ENCODE measurements at places on chromosomes 12 and 14.
A peak's percentile ranks its signal among the peaks of the same experiment; 100 is the strongest.

- no peak for DNase-seq
Measured at GRCh38 chr12:65188179-65188701, 18.9 kb downstream of the LEMD3 start.

DNA sequence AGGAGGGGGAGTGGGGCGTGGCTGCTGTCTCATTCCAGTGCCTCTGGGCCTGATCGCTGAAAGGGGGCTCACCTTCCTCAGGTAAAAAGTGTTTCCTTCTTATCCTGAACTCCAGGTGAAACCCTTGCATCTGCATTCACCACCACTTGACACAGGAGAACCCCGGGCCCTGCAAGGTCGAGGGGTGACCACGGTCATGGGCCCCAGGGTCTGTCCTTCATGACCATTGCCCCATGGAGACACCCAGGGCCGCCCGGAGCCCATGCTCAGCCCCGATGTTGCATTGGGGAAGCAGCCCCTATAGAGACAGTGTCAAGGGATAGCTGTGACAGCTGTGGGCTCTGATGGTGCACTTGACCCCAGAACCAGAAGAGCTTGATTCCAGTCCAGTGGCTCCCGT lies 34.4 kb upstream of the DYNC1H1 start:
- DNase-seq = no peak

DNA sequence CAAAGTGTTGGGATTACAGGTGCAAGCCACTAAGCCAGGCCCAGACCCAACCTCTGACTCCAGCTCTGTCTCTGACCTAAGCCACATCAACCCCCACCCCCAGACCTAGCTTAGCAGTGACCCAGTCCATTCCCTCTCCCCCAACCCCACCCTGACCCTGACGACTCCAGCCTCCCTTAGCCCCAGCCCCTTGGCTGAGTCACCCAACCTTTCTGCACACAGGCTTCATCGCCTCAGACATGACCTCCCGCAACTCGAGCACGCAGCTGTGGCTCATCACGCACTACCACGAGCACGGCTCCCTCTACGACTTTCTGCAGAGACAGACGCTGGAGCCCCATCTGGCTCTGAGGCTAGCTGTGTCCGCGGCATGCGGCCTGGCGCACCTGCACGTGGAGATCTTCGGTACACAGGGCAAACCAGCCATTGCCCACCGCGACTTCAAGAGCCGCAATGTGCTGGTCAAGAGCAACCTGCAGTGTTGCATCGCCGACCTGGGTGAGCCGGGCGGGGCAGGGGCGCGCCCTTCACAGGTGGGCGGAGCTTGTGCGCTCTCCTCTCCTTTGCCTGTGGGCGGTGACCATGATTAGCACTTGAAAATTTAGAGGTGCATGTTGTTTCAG lies 7.8 kb downstream of the ACVRL1 start:
- no peak for DNase-seq

DNA sequence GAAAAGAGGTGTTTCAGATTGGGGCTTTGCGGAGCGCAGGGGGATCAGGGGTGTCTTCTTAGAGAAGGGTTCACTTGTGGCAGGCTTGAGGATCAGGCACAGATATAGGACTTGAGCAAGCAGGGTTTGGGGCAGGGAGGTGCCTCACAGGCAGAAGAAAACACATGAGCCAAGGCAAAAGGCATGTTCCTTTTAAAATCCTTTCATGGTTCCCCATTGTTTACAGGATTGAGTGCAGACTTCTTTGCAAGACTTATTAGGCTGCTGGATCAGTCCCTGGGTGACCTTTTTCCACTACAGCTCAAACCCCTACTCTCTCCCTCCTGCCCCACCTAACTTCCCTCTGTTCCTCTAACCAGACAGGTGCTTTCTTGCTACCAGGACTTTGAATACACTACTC lies 19.7 kb downstream of the HSPB8 start:
- no peak for DNase-seq

GRCh38 chr12:238736-239398 lies 23.8 kb downstream of the SLC6A13 start:
- DNase-seq = no peak

DNA sequence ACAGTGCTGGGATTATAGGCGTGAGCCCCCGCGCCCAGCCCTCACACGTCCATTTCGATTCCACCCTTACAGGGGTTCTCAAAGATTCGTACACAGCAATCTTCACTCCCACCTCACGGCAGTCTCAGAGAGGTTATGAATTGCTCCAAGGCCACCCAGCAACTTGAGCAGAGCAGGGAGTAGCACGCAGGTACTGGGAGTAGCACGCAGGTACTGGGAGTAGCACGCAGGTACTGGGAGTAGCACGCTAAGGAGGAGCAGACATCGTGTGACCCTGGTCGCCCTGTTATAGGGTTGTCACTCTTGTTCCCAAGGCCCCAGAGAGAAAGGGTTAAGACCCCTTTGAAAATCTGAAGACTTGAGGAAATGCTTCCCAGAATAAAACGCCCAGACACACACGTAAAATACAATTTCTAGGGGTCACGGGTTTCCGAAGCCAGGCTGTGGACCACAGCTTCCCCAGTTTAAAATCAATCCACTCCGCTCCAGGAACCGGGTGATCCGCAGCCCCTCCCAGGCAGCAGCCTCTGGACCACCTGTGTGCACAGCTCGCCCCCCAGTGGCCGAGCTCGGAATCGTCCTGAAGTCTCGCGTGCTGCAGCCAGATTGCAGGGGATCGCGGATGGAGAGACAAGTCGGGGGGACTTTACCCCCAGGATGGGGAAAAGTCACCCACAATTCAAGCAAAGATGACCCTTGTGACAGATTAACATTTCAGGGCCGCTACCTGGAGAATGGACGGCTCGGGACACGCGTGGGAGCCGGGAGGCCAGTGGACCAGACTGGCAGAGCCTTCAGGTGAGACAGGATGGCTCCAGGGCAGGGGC lies 92.0 kb downstream of the SCARB1 start:
- peak; percentile 39 for DNase-seq

- no peak for DNase-seq
Measured at GRCh38 chr12:1534748-1535147, 59.6 kb downstream of the FBXL14 start.

DNA sequence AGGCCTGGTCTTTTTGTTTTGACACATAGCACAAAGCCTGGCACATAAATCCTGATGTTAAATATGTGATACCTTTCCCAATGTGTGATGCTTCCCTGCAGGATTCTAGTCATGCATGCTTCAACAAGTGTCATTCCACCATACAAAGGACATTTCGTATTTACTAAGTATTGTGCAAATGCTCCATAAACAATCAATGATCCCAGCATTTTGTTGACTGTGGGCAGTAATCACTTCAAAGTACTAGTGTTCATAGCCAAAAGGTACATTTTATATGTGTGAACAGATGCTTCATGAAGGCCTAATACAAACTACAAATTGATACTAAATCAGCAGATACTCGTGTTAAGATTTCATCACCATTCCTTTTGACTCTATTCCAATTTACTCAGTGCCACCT lies 4.4 kb downstream of the CCNB1IP1 start:
- no peak for DNase-seq

DNA sequence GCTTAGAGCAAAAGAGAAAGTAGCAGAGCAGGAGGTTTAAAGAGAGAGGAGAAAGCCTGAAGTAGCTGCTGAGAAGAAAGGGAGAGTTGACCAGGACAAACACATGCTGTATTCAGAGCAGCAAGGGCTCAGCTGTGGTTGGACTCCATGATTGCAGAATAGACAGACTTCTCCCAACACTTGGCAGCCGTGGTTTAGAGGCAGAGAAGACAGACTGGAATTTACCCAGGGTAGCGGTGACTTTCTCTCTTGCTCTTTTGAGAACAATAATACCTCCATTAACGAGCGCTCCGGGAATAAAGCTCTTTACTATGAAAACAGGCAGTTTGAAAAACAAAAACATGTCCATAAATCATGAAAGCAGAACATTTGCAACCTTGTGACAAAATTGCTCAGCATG lies 21.4 kb upstream of the IGF1 start:
- DNase-seq = no peak

GRCh38 chr14:88296351-88296750 lies 26.7 kb downstream of the KCNK10 start:
- DNase-seq = no peak

DNA sequence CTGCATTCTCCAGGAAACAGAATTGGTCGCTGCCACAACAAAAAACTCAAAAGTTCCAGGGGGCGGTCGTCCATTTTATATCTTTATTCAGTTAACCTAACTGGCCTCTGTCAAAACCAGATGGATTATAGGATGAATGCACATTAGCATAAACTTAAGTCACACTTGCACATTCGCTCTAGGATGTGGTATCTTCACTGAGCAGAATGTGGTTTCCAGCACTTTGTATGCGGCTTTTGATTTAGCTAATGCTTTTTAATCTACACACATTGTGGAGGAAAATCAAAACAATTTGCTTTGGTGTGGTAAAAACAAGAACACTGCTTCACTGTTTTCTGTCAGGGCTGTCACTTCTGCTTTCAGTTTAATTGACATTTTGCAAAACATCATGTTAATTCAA lies 4.5 kb downstream of the TAS2R50 start:
- DNase-seq = no peak

DNA sequence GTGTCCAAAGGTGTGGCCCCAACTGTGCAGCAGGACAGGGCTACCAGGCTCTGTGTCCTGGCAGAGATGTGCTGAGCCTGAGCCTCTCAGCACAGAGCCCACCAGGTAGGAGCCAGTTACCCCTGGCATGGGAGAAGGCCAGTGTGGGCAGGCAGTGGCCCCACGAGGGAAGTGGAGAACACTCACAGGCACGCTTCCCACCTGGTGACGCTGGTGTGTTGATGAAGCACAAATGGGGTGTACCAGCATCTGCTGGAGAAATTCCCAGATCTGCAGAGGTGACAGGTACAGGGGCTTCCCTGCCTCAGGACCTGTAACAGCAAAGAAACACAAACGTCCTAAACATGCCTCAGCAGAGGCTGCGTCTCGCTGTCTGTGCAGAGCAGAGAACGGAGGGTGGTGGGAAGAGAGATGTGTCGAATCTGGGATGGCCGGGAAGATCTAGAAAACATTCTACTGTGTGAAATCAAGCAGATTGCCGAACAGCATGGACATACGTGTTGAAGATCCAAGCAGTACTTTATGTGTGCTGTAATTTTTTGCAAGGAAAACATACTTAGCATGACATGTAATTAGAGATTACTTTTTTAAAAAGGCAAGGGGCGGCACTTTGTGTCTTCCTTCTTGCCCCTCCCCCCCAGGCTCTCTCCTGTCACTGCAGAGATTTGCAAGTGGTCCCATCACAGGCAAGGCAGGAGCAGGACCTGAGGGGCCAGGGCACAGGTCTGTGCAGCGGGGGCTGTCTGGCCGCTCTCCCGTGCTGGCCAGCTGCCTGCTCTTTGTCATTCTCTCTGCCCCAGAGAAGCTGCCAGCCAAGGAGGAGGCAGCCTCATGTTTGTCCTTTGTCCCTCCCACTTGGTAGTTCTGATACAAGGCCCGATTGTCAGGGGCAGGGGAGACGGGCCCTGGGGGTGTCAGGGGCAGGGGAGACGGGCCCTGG lies 17.3 kb downstream of the HIP1R start:
- DNase-seq = no peak

GRCh38 chr14:39169541-39169900 lies 612 bp downstream of the TRAPPC6B start:
- no peak for DNase-seq

DNA sequence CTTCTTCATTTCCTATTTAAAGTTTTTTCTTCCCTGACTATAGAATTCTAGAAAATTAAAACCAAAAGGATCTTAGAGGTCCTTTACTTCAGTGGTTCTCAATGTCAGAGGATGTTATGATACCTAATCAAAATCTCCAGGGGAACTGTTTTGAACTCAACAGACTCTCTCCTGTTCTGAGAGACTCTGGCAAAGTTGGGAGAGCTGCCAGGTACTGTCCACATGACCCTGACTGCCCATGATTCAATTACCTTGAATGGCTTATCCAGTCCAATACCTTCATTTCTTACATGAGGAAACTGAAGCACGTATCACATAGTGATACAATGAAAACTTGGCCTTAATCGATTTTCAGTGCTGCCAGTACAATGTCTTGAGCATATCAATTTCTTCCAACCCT lies 16.6 kb downstream of the ALKBH1 start:
- DNase-seq = no peak

DNA sequence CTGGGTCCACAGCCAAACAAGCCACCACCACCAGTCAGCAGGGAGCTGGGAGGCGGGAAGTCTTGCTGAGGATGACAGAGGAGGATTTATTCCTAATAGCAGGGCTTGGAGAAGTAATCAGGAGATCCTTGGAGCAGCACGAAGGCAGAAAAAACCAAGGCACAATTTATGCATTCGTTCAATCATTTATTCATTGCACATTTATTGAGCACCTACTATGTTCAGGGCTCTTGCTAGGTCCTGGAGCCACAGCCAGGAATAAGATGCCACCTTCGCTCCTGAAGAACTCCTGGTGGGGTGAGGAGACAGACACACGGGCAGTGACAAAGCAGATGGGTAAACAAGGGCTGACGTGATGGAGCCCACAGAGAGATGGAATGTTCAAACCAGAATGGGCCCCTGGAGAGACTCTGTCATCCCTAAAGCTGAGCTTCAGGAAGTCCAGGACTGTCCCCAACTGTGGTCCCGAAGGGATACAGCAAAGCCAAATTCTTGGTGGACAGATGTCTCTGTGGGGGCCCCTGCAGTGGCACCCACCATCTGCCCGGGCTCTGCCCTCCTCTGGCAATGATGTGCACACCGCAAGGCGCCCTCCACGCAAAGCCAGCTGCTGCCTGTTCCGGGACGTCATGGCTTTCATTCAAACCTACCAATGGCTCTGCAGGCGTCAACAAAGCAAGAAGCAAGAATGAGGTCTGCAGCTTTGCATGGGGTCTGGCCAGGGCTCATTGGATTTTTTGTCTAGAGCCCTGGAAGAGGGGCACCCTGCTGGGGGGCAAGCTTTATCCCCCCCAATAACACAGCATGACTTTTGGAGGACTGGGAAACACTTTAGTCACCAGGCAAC lies 3.0 kb upstream of the TESC start:
- no peak for DNase-seq

- DNase-seq = no peak
Measured at GRCh38 chr12:128909653-128910052, 56.4 kb downstream of the GLT1D1 start.

DNA sequence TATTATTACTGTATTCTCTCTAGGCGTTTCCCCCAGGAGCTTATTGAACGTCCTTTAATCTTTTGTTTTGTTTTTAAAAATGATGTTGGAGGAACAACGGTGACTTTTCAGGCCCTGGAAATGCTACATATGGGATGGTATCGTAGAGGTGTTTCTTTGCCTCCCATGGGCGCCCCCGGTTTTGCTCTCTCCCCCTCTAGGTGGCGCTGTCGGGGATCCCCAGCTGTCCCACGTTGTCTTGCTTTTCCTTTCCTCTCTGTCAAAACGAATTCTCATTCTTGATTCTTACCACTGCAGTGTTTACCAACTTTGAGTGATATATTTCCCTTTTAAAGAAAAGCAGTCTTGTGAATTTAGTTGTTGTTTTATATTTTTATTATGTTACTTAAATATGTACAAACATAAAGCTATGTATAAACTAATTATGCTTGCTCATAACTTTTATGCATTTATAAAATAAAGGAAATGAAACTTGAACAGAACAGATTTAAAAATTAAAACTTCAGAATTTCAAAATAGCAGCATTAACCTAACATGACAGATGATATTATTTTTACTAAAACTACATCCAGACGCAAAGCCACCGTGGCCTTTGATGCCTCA lies 171.9 kb downstream of the RGS6 start:
- DNase-seq = no peak

Measured in COR-L47 (cell line).